Muscle of leg (tissue), 16 donors: ENCODE measurements at places on chromosomes 11 and 22. TPM values are rescaled to one million over a fixed set of nuclear protein-coding genes. Genes with fewer than 3 reads are reported as not detected.

GRCh38 chr11:491358-491757 lies 15.7 kb downstream of the RNH1 start:
- DNase-seq, result no peak

CASP5 gene
- total RNA-seq, result 0.09 TPM

DNA sequence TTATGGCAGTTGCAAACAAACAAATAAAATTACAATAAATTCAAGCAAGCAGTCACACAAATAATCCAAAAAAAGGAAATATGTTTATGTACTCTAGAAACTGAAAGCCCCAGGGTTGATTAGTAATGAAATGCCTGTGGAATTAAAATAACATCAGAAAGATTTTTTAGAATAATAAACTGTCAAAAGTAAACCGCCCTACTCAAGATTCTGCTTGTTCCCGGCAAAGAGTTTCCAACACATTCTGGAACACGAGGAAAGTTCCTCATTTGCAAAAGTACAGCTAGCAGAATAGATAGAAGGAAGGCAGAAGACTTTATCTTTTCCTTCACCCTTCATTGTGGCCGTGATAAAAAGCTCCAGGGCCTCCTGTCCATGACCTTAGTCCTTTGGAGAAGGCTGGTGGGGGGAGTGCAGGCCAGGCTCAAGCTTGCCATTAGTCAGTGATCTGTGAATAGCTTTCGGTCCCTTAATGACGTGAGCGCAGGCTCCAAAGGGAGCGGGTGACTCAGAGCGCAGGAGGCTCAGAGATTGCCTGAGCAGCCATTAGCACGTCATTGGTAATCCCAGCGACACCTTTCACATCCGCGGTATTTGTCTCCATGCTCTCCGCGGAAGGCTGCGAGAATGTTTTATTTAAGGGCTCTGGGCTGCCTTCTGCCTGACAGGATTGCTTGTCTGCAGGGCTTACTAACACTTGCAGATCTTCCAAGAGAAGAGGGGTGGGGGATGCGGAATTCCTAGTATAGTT lies 458.3 kb downstream of the METTL15 start:
- peak; percentile 79 for DNase-seq

GRCh38 chr11:77677138-77677537 lies 39.5 kb upstream of the CLNS1A start:
- DNase-seq, result no peak

- no peak for DNase-seq
Observed at GRCh38 chr11:57133366-57134038, 48.3 kb upstream of the LRRC55 start.

ADAMTS15 gene
- 17.8 TPM for total RNA-seq

TNKS1BP1 gene
- total RNA-seq, result 67.2 TPM

GRCh38 chr11:76644591-76644990 lies 26.0 kb downstream of the LRRC32 start:
- DNase-seq, result no peak

PTPMT1 gene
- total RNA-seq, result 36.1 TPM

ANGPTL5 gene
- total RNA-seq, result 9.4 TPM

DNA sequence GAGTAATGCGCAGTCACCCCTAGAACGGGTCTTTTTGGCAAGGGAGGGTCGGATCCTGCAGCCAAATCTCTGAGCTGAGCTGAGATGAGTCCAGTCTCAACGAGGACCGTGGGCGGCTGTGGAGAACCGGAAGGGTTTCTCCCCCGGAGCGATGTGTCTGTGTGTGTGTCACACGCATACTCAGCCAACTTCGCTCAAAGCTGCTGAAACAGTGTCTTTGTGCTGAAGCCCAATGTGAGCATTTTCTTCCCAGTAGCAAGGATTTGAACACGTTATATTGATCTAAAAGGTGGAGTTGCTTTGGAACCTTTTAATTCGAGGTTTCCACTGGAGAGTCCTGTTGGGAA lies 1.4 kb upstream of the CELSR1 start:
- DNase-seq, result peak; percentile 65

DNA sequence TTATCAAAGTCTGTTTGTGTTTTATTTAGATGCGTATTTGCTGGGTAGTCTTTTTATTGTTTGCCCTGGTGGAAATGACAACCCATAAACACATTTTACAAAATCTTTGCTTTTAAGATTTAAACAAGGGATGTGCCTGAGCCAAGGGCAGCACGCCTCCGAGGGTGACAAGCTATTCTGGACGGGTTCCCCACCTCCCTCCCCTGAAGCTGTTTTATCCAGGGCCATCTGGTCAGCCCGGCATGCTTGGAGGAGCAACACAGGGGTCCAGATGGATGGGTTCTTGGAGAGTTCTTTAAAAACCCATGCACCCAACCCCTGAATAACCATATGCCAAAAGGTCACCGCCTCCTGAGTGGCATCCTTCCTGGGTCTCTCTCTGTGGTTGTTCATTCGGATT lies 408.9 kb downstream of the OPCML start:
- no peak for DNase-seq

GRCh38 chr22:36369004-36369921 lies 18.5 kb downstream of the MYH9 start:
- no peak for DNase-seq

- DNase-seq, result no peak
Observed at GRCh38 chr11:1516273-1517067, 29.9 kb upstream of the MOB2 start.

DNA sequence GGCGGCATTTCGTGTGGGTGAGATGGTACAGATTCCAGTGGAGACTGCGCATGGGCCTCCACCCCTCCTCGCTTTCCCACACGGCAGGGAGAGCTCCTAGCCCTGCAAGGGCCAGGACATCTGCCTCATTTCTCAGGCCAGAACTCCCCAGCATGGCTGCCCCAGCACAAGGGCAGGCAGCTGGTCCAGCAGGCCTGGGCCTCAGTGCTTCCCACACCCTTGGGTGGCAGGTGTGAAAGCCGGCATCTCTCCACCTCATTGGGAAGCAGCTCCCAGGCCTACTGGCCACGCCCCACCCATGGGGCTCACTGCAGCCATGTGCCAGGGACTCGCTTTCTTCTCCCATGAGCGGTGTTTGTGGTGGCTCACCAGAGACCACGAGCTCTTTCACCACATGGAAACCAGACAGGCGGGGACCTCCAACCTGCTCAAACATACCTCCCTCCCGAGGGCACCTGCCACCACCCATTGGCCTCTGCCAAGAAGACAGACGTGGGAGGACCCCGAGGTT lies 79.1 kb downstream of the NAT10 start:
- no peak for DNase-seq

GSTT2B gene
- total RNA-seq, result 4.5 TPM

MPPED2 gene
- total RNA-seq, result 7.7 TPM

DGAT2 gene
- total RNA-seq, result 0.31 TPM

OR4D5 gene
- 0.04 TPM for total RNA-seq

DNA sequence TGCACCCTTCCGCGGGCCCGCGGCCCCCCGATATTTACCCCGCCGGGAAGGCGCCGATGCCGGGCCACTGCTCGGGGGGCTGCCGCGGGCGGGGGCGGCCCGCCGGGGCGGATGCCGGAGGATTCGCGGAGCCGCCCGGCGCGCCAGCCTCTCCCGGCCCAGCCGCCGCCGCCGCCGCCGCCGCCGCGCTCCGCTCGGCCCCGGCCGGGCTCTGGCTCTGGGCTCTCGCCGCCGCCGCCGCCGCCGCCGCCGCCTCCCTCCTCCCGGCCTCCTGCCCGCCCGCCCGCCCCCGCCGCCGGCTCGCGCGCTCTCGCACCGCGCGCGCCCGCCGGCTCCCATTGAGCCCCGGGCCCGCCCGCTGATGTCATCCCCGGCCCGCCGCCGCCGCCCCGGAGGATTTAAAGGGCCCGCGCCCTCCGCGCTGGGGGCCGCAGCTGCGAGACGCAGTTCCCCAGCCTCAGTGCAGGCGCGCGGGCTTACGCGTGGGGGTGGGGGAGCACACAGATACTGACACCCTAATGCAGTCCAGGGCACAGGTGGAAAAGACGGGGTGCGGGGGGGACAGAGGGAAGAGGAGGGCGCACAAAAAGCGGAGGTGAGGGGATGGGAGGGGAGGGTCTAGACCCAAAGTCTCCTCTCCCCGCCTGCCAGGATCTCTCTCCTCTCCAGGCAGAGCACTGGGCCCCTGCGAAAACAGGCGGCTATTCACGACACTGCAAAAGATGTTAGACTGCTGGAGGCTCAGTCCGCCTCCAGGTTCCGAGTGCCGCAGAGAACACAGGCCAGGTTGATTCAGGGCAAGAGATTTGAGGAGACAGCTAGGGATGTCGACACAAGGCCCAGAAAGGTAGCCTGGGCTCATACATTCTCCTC lies at the start of gene CSNK1E:
Gene CSNK1E, minus strand, starts transcription at position 312 of the 873 bp plus-strand sequence. CDS start 3,276 bp downstream, outside the sequence.
- DNase-seq, result peak; percentile 91

DNA sequence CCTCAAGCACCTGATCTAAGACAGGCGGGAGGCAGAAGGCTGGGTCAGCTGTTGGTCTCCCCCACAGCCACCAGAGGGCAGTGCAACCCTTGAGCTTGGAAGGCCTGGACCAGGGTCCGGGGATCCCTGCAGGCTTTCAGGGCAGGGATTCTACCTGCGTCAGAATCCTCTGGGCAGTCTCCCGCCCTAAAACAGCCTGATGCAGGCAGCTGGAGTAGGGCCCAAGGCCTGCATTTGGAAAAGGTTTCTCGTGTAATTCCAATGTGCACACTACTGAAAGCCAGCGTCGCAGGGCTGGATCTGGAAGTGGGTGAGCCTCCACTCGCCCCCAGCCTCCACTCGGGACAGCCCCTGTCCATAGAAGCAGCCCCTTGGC lies 31.8 kb downstream of the BID start:
- peak; percentile 72 for DNase-seq

- DNase-seq, result peak; percentile 80
Observed at GRCh38 chr11:120172054-120172911, 34.4 kb upstream of the TRIM29 start.

OR51E2 gene
- 0.53 TPM for total RNA-seq

DNA sequence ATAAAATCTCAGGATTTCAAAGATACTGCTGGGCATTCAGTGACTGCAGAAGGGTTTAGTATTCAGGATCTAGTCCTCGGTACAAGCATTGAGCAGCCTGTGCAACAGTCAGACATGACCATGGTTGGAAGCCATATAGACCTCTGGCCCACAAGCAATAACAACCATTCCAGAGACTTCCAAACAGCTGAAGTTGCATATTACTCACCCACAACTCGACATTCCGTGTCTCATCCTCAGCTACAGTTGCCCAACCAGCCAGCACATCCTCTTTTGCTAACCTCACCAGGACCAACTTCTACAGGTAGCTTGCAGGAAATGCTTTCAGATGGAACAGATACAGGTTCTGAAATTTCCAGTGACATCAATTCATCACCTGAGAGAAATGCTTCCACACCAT lies 156.8 kb downstream of the C11orf91 start:
- DNase-seq, result no peak

DNA sequence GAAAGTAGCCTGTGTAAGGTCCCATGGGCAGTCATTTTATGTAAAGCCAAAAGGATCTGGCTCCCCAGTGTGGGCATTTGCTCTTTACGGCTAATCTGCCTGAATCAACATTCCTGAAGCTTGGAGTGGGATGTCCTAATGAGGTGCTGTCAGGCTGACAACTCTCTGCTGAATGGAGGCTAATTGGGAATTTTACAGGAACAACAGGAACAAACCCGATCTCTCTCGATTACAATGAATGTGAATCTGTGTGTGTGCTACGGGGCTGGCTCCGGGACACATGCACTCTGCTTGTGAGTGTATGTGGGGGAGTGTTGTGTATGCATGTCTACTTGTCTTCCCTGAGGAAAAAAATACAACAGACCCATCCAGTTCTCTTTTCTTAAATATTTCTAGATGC lies 415.2 kb downstream of the TENM4 start:
- DNase-seq, result peak; percentile 26

OR52N4 gene
- not detected for total RNA-seq

LIF gene
- 0.75 TPM for total RNA-seq

OR52A1 gene
- total RNA-seq, result not detected
